Activated CD8-positive, alpha-beta T cell treated with anti-CD3 and anti-CD28 coated beads, Interleukin-2, amount 10 ng/mL, durations not matched to agents 7 days and 5 days (primary cell): ENCODE measurements at places on chromosomes 3 and 15.
A peak's percentile ranks its signal among the peaks of the same experiment; 100 is the strongest.

GRCh38 chr3:64216274-64217147 lies 8.8 kb downstream of the PRICKLE2 start:
- DNase-seq = no peak
- no peak overlapping the region for H3K4me3 ChIP-seq
- H3K27me3 ChIP-seq = no peaks in the 10 kb centered on the region
- no peaks in the 10 kb centered on the region for H3K4me1 ChIP-seq
- no peaks in the 10 kb centered on the region for H3K36me3 ChIP-seq
- H3K27ac ChIP-seq = no peak overlapping the region

- no peaks in the 10 kb centered on the region for H3K4me1 ChIP-seq
- H3K27ac ChIP-seq = no peak overlapping the region
- no peak for DNase-seq
- no peak overlapping the region for H3K4me3 ChIP-seq
These were observed 226.2 kb upstream of the TP63 start for GRCh38 chr3:189404797-189405484.

DNA sequence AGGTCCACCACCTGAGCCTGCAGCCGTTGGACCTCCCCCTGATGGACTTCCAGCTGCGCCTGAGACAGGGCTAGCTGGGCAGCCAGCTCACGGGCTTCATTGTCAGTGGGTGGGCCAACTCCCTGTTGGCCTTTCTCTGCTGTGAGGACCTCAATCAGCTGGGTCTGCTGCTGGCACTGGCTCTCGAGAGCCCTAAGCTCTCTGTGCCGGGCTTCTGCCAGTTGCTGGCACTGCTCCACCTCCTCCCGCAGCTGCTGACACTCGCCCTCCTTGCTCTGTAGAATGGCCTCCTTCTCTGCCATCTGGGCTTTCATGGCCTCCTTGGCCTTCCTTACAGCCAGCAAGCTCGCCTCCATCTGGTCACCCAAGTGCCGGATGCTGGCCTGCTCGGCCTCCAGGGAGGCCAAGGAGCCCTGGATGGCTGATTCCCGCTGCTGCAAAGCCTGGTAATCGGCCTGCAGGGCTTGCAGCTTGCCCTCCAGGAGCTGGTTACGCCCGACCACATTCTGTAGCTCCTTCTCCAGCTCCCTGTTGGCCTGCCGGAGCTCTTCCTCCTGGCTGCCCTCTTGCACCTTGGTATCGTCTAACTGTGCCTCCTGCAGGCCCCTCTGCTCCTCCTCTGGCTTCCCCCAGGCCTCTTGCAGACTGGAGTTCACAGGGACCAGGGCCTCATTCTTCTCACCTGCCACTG lies 23.8 kb downstream of the CXCR6 start:
- H3K36me3 ChIP-seq = peaks cover 94% of the 10 kb centered on the region
- H3K4me3 ChIP-seq = no peak overlapping the region
- peak overlapping the region; percentile 49 for H3K27ac ChIP-seq
- no peaks in the 10 kb centered on the region for H3K27me3 ChIP-seq
- peaks cover 95% of the 10 kb centered on the region for H3K4me1 ChIP-seq

DNA sequence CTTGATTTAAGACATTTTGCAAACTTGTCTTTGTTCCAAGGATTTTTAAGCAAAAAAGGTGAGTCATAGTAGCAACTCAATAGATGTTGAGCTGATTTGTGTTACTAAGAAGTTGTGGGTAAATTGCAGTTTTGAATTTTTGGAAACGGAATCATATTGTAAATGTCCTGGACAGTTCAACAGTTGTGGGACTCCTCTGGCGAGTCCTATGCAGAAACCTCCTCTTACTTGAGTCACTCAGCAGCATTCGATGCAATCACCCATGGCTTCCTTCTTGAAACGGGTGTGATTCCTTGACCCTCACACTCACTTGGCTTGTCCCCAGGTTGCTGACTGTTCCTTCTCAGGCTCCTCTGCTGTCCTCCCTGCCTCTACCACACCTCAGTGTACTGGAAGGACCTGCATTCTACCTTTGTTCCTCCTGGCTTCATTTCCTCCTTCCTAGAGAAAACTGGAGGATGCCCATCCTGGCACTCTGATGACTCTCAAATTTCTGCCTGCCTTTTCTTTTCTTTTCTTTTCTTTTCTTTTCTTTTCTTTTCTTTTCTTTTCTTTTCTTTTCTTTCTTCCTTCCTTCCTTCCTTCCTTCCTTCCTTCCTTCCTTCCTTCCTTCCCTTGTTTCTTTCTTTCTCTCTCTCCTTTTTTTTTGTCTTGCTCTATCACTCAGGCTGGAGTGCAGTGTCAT lies 52.8 kb upstream of the DGKG start:
- no peak overlapping the region for H3K27ac ChIP-seq
- no peaks in the 10 kb centered on the region for H3K36me3 ChIP-seq

DNA sequence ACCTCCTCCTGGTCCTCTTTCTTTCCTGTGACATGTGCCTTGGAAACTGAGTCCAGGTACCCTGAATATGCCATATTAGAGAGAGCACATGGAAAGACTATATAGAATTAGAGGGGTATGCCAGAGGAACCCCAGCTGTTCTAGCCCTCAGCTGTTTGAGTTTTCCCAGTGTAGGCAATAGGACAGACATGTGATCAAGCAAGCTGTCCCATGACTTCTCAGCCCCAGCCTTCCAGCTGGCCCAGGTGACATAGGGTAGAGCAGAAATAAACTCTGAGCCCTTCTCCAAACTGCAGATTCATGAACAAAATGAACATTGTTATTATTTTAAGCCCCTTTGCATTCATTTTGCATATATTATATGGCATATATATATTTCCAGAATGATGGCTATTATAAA lies 118.7 kb downstream of the PPM1L start:
- H3K27ac ChIP-seq = no peak overlapping the region
- no peak for DNase-seq
- H3K4me3 ChIP-seq = no peak overlapping the region
- H3K27me3 ChIP-seq = peaks cover 10% of the 10 kb centered on the region

DNA sequence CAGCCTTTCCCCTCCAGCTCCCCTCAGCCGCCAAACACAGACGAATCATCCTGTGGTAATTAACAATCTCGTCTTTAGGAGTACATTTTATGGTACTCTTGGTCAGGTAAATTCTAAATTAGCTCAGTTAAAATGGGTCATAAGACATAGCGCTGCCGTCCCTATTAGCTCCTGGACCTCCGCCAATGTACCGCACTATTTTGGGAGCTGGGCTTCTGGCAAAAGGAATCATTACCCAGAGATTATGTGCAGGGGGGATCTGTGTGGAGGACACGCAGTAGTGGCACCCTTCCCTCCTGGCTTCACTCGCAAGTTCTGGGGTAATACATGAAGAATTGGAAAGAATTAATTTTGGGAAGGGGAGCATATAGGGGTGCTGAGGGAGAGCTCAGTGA lies 68.6 kb upstream of the ONECUT1 start:
- no peak for DNase-seq
- H3K4me1 ChIP-seq = no peaks in the 10 kb centered on the region
- H3K27me3 ChIP-seq = no peaks in the 10 kb centered on the region
- H3K27ac ChIP-seq = no peak overlapping the region
